Stimulated activated CD4-positive, alpha-beta T cell treated with anti-CD3 and anti-CD28 coated beads, Interleukin-1b, Interleukin-23, amount 100 ng/mL, for 48 hours (primary cell): ENCODE measurements at places on chromosomes 3 and 15.

- DNase-seq: no peak
These were observed 1.3 kb upstream of the IL16 start for GRCh38 chr15:81195339-81195864.

- DNase-seq: no peak
These were observed 443.8 kb upstream of the TGFBR2 start for GRCh38 chr3:30162579-30162978.

DNA sequence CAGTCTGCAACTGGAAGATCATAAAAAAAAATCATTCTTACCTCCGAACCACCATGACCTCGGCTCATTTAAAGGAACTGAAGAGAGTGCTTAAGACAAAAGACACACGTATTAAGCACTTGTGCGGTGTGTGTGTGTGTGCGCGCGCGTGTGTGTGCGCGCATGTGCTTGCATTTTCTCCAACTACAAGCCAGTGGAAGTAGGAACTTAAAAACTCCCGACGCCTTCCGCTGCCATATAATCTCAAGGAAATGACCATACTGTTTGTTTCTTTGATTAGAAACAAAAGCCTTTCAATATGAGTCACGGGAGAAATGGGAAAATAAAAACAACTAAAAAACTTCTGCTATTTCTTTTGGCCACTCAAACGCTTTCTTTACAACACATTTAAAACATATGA lies 32.4 kb downstream of the FRMD4B start:
- no peak for DNase-seq

DNA sequence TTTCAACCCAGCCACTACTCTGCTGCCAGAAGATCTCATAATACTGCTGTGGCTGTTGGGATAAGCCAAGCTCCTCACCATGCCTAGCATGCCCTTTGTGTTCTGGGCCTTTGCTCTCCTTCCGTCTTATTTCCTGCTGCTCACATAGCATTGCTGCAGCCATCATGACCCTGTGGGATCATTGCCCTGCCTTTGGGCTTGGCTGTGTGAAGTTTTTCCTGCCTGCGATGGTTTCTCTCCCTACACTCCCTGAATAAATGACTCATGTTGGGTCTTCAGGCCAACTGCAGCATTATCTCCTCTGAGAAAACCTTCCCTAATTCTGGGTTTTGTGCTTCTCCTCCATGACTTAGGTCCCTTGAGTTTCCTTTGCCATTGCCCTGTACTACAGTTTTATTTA lies 20.8 kb upstream of the TRA2B start:
- DNase-seq: no peak

DNA sequence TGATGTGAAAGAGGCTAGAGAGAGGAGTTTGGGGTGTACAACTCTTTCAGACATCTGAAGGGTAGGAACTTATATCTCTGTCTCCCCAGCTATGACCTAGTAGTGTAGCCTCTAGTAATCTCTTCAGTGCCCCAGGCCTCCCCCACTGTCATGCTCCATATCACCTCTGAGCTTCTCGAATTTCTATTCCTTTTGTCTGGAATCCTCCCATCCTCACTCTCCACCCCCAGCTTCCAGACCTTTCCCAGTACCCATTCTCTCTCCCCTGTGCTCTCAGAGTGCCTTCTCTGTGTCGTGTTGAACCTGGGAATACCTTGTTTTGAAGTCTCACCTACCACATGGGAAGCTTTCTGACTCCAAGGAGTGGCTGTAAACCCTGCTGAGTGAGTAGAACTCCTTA lies 3.6 kb upstream of the RBPMS2 start:
- DNase-seq: no peak

DNA sequence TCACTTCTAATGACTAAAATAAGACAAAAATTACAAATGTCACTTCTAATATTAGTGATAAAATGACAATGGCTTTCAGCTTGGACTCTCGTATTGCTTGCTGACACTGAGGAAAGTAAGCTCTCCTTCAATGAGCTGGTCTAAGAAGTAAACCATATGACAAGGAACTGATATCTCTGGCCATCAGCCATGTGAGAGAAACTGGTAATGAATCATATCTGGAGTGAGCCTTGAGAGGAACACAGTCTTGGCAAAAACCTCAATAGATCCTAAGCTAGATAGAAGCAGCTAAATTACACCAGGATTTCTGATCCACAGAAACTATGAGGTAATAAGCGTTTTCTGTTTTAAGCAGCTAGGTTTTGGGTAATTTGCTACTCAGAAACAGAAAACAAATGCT lies 1575.1 kb downstream of the OTOL1 start:
- no peak for DNase-seq
